NCI-H69 (cell line): ENCODE measurements at places on chromosomes 11 and 22.

DNA sequence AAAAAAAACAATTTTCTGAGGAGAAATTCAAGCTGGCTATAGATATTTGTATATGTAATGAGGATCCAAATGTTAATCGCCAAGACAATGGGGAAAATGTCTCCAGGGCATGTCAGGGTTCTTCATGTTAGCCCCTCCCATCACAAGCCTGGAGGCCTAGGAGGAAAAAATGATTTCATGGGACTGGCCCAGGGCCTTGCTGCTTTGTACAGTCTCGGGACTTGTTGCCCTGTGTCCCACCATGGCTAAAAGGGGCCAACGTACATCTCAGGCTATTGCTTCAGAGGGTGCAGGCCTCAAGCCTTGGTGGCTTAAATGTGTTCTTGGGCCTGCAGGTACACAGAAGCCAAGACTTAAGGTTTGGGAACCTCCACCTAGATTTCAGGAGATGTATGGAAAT lies 62.1 kb upstream of the SLC5A12 start:
- DNase-seq = no peak

- no peak for DNase-seq
Measured at GRCh38 chr11:69209421-69210309, 53.9 kb downstream of the SMIM38 start.

DNA sequence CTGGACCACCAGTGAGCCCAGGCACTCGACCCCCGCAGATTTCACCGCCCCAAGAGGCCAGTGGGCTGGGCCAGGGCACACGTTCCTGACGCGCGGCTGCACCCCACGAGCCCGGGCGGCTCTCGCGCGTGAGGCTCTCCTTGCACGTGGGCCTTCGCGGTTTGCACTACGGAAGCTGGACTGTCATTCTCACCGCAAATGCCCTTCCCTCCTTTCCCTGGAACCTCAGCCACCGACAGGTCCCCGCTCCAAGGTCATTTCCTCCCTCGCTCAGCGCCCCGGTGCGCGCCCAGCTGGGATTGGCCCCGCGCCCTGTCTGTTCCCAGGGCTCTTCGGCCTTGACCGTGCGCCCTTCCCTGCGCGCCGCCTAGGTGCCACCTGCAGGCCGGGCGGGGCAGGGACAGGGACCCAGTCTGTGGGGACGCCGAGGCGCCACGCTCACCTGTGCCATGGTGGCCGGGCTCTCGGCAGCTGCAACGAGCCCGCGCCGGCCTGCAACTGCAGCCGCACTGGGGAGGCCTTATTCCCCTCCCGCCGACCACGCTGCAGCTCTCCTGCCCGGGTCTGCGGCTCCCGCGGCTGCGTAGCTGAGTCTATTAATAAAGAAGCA lies 2.1 kb upstream of the CPT1A start:
- DNase-seq = peak; percentile 77

DNA sequence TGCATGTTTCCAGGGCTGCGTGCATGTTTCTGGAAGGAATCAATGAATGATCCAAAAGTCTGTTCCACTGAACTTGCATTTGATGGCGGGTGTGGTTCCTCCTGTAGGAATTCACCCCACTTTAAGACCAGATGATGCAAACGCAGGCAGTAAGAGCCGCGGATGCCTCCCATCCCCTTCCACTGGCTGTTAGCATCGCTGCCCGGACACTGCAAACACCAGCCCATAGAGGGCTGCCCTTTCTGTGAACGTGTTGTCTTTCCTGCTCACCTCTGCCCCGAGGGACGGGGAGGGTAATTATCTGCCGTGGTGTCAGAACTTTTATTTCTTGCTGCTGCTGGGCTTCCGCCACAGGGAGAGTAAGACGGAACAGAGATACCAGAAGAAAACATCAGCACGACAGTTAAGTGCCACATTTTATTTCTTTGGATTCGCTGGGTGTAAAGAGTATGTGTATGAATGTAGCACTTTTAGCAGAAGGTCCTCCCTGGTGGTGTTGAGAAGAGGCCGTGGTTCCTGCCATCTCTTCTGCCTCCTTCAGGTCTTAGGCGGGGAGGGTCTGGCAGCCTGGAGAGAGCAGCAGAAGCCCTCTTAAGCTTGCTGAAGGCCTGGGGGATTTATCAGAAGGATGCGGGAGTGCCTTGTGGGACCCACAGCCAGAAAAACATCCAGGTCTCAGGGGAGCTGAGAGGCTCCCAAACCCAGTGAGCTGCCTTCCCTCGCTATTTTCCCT lies 53.2 kb upstream of the NECTIN1 start:
- peak; percentile 35 for DNase-seq

DNA sequence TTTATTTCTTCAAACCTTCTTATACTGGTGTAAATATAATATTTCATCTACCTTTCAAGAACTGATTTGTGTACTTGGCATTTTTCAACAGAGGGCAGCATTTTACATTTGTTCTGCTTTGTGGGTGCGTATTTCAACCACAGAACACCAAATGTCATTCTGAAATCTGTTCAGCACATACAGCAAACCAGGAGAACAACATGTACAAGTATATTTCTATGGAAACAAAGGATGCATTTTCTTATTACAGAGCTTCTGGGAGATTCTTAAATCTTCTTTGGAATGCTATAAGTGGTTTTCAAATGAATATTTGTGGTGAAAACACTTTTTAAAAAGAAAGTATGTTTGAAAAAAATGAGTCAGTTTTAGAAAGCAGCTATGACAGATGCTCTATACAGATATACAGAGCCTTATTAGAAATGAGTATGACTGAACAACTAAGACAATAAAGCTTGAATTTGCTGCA lies 946.0 kb downstream of the FAM181B start:
- DNase-seq = peak; percentile 78

DNA sequence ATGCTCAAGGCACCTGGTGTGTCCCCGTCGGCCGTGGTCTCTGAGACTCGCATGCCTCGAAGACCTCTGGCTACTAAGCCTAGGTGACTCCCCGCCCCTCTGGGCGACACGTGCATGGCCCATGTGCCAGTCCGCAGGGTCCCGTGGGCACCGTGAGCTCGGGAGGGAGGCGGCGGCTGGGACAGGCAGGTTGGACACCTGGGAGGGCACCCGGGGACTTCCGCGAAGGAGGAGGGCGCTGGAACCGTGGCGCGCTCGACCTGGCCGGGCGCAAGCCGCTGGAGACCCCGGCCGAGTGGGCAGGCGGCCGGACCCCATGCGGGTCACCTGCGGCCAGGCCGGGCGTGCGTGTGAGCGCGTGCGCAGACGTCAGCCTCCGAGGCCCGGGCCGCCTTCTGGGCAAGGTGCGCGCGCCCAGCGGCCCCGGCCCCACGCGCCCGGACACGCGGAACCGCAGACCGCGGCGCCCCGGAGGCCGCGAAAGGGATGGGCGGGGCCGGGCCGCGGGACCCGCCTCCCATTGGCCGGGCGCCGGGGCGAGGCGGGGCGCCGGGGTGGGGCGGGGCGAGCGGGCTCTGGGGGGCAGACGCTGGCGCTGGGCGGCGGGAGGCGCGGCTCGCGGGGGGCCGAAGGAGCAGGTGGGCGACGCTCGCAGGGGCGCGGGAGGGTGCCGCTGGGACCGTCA lies 579 bp upstream of the RASD2 start:
- peak; percentile 89 for DNase-seq

DNA sequence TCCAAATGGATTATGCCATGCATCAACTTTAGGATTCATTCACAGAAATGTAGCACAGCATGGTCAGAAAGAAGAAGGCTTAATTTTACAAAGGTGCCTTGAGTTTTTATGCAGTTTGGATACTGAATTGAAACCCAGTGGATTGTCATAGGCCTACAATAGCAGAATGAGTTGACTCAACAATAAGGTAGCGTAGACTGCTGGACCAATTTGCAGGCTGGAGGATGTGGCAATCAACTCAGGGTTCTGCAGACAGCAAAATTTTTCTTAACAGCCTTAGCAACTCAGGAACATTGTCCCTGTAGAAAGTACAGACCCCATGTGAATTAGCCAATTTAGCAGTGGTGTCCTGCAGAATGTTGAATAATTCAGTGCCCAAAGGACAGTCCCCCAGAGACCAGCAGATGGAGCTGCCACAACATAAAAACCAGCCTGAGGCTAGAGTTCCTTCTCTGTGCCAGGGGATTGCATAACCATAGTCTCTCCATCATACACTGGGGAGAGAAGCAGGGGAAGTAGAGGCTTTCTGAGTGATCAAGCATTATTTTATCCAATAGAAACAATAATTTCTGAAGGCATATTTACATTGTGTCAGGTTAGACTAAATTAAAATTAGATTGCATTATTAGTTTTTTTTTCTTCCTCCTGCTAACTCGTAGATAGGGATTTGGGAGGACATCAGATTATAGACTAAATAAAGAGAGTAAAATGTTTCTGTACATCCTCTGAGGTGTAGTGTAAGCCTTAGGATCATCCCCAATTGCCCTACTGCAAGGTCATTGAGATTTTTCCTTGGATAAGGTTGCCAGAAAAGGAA lies 20.3 kb upstream of the MRPL17 start:
- DNase-seq = peak; percentile 86

GRCh38 chr11:44451706-44452105 lies 113.8 kb upstream of the CD82 start:
- DNase-seq = no peak

DNA sequence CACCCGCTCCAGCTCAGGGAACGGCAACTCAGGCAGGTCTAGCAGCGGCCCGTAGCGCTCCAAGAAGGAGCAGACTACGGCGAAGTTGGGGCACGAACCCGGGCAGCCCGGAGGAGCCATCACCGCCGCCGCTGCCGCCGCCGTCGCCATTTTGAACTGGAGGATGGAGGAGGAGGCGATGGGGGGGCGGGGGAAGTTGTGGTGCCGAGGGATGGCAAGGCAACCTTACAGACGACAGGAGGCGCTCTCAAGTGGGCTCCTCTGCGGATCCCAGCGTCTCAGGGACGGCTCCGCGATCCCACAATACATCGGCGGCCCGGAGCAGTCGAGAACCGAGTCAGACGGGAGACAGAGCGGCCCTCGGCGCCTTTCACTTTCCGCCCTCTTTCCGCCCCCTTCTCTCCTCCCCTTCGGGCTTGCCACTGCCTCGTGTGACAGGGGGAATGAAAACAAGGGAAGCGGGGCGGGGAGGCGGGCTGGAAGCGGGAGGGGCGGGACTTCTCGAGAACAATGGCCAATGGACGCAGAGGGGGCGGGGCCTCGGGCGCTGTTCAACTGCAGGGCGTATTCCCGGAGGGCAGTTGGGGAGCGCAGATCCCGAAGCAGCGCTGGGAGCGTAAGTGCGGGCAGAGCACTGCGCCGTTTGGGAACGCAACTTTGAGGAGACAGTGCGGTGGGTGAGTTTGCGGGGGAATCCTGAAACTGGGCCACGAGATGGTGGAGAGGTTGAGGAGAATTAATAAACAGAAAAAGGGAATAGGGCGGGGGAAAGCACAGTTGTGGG lies at the start of the genes AAMDC and RSF1:
AAMDC (plus strand) TSS at position 580 of the 784 bp plus-strand sequence. CDS start 21,353 bp downstream, outside the sequence.
RSF1 (minus strand) TSS at position 158 of the 784 bp plus-strand sequence; CDS start at position 150, 8 bp downstream.
- peak; percentile 99 for DNase-seq
